Muscle of arm (tissue), 14 donors: ENCODE measurements at places on chromosomes 13 and 19.

GRCh38 chr19:39934584-39935363 is at the start of gene FCGBP:
FCGBP (minus strand) TSS chr19:39934634.
- DNase-seq = no peak

DNA sequence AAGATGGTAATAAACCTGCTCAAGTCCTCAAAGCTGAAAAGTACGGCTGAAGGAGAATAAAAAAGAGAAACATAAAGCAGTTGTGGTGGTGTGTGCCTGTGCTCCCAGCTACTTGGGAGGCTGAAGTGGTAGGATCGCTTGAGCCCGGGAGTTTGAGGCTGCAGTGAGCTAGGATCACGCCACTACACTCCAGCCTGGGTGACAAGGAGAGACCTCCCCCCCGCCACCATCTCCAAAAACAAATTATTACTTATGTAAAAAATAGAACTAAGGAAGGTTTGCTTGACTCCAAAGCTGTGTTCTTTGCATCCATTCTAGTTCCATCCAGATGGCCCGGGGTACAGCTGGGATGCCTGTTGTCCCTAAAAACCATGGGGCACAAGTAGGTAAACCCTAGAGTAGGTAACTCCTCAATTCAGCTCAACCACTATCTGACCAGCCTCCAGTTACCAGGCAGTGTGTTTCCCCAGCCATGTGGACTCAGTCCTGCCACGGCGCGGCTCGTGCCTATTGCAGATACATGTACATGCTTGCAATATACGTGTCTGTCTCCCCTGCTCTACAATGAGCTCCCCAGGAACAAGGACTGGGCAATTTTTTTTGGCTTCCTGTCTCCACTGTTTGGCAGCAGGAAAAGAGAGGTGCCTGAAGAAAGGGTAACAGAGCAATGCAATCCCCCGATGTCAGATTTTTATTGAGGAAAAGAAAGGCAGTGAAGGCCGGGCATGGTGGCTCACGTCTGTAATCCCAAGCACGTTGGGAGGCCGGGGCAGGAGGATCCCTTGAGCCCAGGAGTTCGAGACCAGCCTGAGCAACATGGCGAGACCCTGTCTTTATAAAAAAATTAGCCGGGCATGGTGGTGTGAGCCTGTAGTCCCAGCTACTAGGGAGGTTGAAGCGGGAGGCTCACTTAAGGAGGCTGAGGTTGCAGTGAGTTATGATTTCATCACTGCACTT is 101.3 kb downstream of the GNG7 start:
- DNase-seq = no peak

GRCh38 chr13:52961987-52962386 is 66.6 kb upstream of the OLFM4 start:
- DNase-seq = no peak

DNA sequence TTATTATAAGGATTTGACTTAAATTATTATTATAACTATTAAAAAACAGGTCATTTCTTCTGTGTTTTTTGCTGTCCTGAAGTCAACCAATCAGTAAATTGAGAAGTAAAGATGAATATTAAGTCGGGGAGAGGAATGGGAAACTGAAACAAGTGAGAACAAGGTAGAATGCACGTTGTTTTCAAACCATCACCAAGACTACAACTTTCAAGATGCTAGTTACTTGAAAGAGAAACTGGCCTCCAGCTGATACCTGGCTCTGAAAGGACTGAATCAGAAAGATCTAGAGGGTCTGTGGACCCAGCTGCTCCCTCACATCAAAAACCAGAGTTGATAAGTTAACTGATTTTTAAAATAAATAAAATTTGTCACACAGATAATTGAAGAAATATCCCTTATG is 1301.5 kb upstream of the ATXN8OS start:
- no peak for DNase-seq

GRCh38 chr13:106996867-106997618 is 429.1 kb upstream of the ARGLU1 start:
- no peak for DNase-seq

DNA sequence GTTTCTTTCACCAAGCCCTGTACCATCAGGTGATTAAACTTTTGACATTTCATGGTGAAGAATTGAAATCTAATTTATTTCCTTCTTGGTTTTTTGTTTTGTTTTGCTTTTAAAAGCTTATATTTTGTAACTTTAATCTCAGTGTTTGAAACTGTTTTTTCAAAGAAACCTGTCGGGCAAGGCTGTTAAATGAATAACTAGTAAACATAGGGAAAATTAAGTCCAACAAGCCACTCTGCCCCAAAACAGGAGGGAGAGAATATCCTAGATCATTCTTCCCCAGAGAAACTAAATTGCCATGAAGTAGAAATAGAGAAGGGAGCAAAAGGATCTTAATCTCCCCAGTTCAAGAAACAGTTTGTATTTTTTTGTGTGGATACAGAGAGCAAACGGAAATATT is 98.2 kb downstream of the FREM2 start:
- DNase-seq = no peak

DNA sequence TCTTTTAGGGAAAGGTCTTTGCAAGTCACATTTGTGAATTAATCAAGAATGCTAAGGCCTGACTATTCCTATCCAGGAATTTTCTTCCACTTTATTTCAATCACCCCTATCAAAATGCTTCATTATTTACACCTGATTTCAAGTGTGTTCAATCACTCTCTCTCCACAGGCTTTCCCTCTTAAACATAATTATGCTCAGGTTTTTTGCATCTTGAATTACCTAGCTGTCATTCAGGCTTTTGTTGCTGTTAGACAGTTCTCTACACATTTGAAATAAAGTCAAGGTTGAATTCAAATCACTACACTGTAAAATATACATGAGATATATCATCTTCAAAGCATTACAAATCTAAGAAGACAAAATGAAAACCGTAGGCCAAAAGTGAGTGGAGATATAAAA is 941.3 kb upstream of the SLITRK1 start:
- DNase-seq = no peak

- DNase-seq = peak; percentile 27
These were observed 605 bp downstream of the TMEM255B start for GRCh38 chr13:113759525-113760137.

- no peak for DNase-seq
These were observed 6.3 kb downstream of the PNKP start for GRCh38 chr19:49861107-49861506.

GRCh38 chr19:4676955-4677731 is 7.0 kb upstream of the MYDGF start:
- no peak for DNase-seq

DNA sequence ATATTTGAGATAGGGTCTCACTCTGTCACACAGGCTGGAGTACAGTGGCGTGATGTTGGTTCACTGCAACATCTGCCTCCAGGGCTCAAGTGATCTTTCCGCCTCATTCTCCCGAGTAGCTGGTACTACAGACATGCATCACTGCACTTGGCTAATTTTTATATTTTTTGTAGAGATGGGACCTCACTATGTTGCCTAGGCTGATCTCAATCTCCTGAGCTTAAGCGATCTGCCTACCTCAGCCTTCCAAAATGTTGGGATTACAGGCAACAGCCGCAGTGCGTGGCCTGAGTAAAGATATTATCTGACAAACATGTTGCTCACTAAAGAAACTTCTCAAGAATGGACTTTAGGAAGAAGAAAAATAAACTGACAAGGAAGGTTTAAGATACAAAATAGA is 125.4 kb upstream of the ABCC4 start:
- no peak for DNase-seq

GRCh38 chr13:99307247-99307646 is at the start of gene GPR183:
GPR183 (minus strand) TSS chr13:99307399; CDS start chr13:99296145, 11,254 bp downstream.
- DNase-seq = no peak

- DNase-seq = no peak
These were observed 1141.0 kb upstream of the PRR20A start for GRCh38 chr13:55999709-56000108.

DNA sequence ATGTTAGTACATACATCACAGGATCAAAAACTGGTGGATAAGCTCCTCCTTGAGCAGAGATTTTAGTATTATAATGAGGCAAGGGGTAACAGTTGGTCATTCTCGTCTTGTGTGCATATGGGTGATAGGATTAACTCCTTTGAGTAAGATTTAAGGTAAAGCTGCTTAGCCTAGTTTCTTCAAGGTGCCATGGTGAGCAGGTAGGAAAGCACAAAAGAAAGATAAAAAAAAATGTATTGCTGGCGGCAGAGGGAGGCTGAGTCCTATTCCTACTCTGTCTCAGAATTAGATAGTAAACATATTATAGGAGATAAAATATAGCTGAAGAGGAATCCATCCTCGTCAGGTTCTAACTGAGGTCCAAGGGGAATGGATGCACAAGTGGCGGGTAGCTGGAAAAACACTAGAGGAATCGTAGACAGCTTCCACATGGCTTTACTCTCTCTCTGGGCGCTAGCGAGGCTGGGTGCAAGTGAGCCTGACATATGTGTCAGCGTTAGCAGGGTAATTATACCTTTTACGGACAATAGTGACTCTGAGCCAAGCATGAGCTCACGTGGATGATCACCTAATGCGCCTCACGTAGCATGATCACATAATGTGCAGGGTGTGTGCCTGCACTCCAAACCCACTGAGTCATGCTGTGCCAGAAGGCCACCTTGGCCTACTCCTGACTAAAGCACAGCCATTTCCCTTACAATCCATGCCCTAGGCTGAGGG is 734.3 kb upstream of the MIR17HG start:
- DNase-seq = no peak

GRCh38 chr13:77691871-77692270 is 5.6 kb upstream of the SLAIN1 start:
- DNase-seq = no peak

GRCh38 chr13:98761126-98761985 is 8.9 kb upstream of the SLC15A1 start:
- DNase-seq = no peak

- peak; percentile 47 for DNase-seq
These were observed 460.3 kb upstream of the KLHL1 start for GRCh38 chr13:70568571-70568970.

DNA sequence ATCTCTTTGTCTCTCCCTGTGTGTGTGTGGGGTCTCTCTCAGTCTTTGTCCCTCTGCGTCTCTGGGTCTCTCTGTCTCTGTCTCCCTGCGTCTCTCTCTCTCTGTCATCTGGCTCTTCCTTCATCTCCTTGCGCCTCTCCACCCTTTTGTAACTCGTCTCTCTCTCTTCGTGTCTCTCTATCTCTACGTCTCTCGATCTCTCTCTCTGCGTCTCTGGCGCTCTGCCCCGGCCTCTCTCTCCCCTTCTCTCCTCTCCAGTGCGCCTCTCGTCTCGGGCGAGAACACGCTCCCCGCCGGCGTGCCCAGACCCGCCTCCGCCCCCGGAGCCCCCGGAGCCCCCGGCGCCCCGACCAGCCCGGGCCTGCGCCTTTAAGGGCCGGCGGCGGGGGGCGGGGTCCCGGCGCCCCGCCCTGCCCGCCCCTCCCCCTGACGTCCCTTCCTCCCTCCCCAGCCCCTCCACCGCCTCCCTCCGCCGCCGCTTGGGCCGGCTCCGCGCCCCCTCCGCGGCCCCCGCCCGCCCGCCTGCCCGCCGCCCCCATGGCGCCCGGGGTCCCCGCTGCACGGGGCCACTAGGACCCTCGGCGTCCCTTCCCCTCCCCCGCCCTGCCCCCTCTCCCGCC is at the start of gene MARK4:
Gene MARK4 (plus strand): TSS at position 440 of the 620 bp plus-strand sequence. CDS start 318 bp downstream, outside the sequence.
- peak; percentile 41 for DNase-seq

- DNase-seq = no peak
These were observed 4.1 kb downstream of the ISYNA1 start for GRCh38 chr19:18433735-18434398.

DNA sequence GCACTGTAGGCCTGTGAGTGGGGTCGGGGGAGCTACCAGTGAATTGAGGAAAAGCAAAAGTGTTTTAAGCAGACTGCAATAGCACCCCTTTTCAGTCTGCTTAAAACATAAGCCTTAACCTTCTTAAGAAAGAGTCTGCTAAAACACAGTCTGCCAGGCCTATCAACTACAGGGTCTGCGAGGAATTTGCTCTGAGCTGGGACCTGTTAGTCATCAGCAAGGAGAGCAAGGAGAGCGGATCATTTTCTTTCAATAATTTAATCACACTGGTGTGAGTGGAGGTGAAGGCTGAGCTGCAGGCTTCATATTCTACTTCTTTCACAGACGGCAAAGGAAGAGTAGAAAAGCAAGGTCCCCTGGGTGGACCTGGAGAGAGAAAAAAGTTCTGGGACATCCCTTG is 342.7 kb downstream of the ENOX1 start:
- DNase-seq = no peak

DNA sequence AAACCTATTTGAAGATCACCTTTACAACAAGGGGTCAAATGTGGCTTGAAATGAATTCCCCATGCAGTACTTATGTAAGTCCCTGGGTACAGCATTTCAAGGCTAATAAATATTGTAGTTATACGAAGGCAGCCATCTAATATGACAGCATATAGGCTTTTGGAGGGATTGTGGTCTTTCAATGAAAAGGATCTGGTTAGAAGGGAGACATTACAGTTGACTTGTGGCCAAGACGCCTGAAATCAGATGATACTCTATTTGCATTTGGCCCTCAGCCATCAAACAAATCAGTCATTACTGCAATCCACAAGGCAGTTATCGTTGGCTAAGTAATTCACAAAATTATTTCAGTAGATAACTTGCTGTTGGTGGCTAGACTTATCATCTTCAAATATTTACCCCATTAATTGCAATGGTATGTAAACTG is 242.7 kb downstream of the DCLK1 start:
- no peak for DNase-seq

DNA sequence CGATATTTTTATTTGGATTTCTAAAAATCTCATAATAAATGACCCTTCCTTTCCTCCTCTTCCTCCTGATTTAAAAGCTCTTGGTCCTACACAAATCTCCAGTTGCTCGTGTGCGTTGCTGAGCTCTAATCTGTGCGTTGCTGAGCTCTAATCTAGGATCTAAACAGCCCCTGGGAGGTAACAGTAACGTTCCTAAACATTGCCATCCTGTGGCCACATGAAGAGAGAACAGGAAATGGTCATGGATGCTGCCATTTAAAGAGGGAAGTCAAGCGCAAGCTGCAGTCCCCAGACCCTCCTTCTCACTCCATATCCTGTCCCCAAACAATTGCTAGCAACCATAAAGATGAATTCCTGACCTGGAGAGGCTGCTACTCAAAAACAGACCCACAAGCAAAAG is 170.8 kb downstream of the NUFIP1 start:
- DNase-seq = no peak

- no peak for DNase-seq
These were observed 9.8 kb downstream of the CLEC4M start for GRCh38 chr19:7772752-7773291.

- no peak for DNase-seq
These were observed 540 bp upstream of the ZFP36 start for GRCh38 chr19:39405958-39406655.

- DNase-seq = no peak
These were observed 34.4 kb downstream of the CAPN12 start for GRCh38 chr19:38709671-38710415.

GRCh38 chr13:32040052-32040642 is 8.6 kb downstream of the FRY start:
- no peak for DNase-seq

DNA sequence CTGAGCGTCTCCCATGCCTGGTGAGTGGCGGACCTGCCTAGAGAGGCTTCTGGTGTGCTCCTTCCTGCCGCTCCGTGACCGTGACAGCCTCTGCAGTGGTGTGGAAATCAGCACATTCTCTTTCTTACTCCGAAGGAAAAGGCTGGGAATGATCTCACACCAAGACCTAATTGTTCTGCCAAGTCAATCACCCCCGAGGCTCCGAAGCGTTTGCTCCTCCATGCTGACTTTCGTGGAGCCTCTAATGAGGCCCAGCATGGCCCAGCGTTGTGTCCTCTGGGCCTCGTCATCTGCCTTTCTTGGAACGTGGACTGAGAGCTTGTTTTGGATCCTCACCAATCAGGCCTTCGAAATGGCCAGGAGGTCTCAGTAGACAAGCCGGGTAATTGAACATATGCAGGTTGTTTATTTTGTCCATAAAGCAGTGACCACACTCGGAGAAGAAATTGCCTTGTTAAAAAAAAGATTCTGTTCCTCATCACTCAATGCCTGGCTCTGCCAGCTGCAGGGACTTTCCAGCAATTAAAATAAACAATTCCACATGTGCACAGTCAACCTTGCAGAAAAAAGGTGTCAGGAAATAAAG is 107.1 kb downstream of the UBL3 start:
- DNase-seq = peak; percentile 68
